ENCODE measurements at places on chromosomes 13 and 19.

DNA sequence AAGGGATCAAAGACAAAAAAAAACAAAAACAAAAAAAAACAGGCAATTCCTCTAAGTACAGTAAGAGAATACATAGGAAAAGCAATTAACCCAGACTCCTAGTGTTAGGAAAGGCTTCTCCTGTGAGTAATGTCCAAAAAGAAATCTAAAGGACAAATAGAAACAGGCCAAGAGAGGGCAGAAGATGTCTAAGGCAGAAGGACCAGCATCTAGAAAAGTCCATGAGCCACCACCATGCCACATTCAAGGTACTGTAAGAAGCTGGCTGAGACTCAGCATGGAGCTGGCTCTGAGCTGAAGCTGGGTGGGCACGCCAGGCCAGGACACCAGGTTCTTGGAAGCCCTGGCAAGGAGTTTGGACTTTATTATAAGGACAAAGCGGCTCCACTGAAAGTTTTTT is 118.1 kb upstream of the FRY start:
- DNase-seq, result no peak

- DNase-seq, result no peak
Measured at GRCh38 chr13:33434676-33435075, 149.1 kb upstream of the STARD13 start.

DNA sequence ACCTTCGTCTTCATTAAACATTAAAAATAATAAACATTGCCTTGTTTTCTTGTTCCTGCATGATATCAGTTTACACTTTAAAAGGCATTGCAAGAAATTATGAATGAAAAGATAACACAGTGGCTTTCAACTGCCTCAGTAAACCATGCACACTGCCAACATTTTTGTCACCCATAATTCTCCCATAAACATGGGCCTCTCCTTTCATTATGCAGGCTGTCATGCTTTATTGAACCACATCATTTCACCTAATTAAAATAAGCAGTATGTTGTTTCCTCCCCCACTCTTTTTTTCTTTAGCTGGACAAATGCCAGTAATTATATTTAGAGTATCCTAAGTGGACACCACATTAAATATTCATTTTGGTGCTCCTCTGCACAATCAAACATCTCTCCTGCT is 1566.5 kb upstream of the SLC10A2 start:
- DNase-seq, result no peak

DNA sequence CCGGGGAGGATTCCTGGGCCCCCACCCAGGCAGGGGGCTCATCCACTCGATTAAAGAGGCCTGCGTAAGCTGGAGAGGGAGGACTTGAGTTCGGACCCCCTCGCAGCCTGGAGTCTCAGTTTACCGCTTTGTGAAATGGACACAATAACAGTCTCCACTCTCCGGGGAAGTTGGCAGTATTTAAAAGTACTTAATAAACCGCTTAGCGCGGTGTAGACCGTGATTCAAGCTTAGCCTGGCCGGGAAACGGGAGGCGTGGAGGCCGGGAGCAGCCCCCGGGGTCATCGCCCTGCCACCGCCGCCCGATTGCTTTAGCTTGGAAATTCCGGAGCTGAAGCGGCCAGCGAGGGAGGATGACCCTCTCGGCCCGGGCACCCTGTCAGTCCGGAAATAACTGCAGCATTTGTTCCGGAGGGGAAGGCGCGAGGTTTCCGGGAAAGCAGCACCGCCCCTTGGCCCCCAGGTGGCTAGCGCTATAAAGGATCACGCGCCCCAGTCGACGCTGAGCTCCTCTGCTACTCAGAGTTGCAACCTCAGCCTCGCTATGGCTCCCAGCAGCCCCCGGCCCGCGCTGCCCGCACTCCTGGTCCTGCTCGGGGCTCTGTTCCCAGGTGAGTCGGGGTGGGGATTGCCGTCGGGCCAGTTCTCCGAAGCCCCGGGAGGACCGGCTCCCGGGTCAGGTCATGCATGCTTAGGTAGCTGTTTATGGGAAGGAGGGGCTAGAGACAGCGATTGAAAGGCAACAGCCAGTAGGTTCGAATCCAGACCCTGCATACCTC is at the start of gene ICAM1:
TSS of gene ICAM1 (plus strand) at position 505 of the 779 bp plus-strand sequence. CDS start at position 545, 40 bp downstream.
- peak; percentile 72 for DNase-seq

DNA sequence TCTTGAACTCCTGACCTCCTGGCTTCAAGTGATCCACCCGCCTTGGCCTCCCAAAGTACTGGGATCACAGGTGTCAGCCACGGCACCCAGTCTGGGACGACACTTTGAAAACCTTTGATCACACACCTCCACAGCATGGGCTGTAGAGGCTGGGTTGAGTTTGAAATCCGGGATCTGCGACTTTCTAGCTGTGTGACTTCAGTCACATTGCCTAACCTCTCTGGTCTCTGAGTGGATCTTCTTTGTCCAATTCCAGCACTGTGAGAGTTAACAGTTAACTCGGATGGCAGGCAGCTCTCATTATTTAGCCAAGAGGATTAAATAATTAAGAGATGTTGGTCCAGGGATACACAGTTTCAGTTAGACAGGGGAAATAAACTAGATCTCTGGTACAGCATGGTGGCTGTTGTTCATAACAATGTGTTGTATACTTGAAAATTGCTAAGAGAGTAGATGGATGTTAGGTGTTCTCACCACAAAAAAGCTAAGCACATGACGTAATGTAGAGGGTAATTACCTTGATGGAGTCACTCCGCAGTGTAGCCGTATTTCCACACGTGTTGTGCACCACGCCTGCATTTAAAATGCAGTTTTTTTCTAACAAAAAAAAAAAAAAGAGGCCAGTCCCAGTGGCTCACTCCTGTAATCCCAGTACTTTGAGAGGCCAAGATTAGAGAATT is 1.9 kb downstream of the GALP start:
- no peak for DNase-seq

DNA sequence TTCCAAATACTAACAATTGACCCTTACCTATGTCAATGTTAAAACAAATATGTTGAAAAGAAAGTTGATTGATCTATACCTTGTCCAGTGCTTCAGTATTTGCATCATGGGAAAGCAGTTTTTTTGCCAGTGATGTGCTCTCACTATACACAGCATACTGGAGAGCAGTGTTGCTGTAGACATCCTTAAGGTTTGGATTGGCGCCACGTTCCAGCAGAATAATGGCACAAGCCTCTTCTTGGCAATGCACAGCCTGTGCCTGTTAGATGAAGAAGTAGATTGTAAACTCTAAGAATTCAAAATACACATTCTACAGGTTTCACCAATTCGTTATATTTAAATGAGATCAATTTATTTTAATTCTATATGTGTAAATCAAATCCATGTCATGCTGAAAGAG is 43.9 kb upstream of the C1QTNF9B start:
- DNase-seq, result no peak

DNA sequence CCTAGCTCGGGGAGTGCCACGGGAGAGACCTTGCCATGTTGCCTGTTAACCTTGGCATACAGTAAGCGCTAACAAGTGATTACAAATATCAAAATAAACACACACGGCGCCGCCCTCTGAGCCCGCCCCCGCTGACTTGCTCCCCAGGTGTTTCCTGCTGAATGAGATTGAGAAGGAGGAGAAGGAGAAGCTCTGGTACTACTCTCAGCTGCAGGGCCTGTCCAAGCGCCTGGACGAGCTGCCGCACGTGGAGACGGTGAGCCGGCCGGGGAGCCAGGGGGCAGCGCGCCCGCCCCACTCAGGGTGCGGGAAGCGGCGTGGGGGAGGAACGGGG is 5.0 kb downstream of the APC2 start:
- no peak for DNase-seq

DNA sequence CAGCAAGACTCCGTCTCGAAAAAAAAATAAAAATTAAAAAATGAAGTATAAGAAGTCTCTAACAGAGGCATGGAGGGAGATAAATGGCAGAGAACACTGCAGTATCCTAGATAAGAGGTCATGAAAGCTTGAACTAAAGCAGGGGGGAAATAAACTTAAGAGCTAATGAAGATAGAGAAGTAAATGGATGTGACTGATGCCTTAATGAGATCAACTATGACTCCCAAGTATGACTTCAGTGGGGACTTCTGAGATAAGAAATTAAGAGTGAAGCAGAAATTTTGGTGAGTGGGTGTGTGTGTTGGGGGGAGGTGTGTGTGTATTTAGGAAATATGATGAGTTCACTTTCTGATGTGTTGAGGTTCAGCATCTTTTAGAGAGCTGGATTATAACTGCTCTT is 55.1 kb downstream of the DIAPH3 start:
- DNase-seq, result no peak

DNA sequence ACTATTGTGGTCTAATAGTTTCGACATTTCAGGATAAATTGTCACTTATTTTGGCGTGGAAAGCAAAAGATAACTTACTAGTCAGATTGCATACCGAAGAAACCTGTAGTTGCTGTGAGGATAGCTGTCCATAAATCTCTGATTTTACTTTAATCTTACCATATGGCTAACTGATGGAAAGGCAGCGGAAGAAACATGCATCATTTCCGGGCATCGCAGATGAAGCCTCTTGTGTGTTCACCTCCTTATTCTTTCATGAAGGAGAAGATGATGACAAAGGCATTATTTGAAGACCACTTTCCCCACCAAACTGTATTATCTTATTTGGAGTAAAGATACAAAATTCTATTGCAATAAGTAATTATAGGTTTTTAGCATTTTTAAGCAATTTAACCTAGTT is 763.6 kb upstream of the SLITRK6 start:
- DNase-seq, result no peak

GRCh38 chr19:1237754-1238368 is at the start of gene CBARP:
Gene CBARP (minus strand): TSS chr19:1238005. CDS start chr19:1236100, 1,905 bp downstream.
- no peak for DNase-seq

DNA sequence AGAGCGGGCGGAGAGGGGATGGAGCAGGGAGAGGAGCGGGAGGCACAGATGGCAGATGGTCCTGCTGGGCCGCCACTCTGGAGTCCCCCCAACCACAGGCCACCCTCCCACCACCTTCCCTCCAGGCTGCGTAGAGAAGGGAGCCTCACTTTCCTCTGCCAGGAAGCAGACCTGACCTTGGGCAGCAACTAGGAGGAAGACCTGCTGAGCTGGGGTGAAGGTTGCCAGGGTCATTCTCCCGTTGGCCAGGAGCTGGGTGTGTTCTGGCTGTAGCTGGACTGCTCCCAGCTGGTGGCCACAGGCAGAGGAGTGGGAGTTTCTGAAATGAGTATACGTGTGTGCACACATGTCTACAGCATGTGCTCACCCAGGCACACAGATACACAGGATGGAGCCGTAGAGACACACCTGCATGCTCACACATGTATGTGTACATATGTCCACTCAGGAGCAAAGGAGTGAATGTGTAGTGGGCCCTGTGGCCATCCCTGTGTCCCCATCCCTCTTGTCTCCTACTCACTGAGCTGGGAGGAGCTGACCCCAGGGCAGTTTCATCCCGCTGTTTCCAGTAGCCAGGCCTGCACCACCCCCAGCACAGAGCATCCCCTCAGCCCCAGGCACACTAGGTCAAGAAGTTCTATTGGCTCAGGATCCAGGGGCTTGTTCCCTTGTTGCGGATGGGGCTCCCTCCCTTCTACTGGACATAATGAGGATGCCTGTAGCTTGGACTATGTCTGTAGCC is 53.0 kb downstream of the CHST8 start:
- DNase-seq, result no peak

GRCh38 chr13:109145631-109146030 is 516.2 kb downstream of the MYO16 start:
- no peak for DNase-seq

DNA sequence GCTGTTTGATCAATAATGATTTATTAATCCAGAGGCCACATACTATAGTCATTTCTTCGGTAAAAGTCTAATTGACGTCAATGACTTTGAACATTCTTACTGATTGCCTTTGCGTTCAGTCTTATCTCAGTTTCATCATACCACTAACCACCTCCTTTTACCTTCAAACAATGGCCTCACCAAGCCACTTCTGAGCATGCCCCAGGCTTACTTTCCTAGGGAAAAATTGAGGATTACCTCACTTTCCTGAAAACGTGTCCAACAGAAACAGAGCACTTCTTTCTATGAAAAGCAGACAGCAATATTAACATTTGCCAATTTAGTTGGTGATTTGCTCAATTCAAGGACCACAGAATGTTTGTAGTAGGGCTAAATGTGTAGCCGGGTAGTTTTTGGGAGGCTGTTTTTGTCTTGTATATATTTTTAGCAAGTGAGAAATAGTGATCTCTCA is 157.6 kb downstream of the KLF5 start:
- DNase-seq, result no peak

DNA sequence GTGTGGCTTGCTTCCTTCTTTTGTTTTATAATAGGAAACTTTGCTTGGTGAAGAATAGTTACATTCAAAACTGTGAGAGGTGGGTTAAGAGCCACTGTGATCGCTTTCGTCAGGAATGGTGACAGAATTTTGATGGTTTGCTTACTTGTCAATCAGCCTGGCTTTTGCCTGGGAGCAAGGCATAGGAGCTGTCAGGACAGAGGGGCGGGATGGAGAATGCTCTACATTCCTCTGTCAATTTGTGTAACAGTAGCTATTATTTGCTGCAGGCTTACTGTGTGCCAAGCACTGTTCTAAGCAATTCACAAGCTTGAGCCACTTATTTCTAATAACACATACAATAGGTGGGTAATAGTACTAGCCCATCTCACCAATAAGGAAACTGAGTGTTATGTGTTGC is 28.1 kb upstream of the TNFSF11 start:
- no peak for DNase-seq

GRCh38 chr13:33640832-33641231 is 177.1 kb upstream of the RFC3 start:
- no peak for DNase-seq

- no peak for DNase-seq
Measured at GRCh38 chr13:45373162-45373547, 32.2 kb upstream of the TPT1 start.

- DNase-seq, result no peak
Measured at GRCh38 chr13:46071590-46072249, 19.2 kb upstream of the ZC3H13 start.

DNA sequence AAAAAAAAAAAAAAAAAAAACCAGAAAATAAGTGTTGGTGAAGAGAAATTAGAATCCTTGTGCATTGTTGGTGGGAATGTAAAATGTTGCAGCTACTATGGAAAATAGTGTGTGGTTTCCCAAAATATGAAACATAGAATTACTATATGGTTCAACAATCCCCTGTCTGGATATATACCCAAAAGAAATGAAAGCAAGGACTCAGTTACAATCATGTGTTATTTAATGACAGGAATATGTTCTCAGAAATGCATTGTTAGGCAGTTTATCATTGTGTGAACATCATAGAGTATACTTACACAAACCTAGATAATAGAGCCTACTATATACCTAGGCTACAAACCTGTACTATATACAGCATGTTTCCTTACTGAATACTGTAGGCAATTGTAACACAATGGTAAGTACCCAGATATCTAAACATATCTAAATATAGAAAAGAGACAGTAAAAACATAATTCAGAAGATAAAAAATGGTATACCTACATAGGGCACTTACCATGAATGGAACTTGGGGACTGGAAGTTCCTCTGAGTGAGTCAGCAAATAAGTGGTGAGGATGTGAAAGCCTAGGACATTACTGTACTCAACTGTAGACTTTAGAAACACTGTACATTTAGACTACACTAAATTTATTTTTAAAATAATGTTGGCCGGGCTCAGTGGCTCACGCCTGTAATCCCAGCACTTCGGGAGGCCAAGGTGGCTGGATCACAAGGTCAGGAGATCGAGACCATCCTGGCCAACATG is 25.7 kb upstream of the SLC7A1 start:
- DNase-seq, result no peak

Measured in effector memory CD8-positive, alpha-beta T cell (primary cell).